ENCODE measurements at places on chromosomes 2 and 18.

GRCh38 chr2:240857039-240858008, 11.3 kb upstream of the AGXT start:
- no peak for DNase-seq

DNA sequence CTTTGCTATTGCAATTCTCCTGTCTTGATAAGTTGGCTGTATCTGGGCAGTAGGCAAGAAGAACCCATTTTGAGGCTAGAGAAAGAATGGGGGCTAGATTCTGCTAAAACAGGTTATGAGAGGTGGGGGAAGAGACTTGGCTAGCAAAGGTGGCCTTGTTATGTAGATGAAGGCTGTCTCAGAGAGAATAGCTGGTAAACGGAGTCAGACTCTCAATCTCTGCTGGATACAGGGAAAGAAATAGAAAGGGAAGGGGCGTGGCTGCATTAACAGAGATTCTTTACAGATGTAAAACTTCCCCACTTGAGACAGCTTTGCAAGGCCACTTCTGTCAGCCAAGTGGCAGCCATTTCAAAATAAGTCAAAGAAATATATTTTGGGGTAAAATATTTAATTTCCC, 38.1 kb upstream of the ARHGAP25 start:
- DNase-seq, result no peak

DNA sequence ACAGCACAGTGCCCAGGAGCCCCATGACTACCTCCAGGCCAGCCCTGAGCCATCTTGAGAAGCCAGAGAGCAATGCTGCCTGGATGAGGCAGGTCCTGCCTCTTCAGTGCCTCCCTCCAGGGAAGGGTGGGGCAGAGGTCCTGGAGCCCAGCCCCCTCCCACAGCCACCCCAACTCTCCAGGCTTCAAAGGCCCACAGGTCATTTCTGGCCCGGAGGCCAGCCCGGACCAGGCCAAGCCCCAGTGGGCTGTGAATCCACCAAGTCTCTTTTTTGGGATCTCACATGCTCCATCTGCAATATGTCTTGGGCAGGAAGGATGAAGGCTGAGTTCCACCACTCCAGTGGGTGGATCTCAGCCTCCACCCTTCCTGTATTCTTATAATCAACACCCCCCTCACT, 36.7 kb downstream of the SDC1 start:
- DNase-seq, result no peak

DNA sequence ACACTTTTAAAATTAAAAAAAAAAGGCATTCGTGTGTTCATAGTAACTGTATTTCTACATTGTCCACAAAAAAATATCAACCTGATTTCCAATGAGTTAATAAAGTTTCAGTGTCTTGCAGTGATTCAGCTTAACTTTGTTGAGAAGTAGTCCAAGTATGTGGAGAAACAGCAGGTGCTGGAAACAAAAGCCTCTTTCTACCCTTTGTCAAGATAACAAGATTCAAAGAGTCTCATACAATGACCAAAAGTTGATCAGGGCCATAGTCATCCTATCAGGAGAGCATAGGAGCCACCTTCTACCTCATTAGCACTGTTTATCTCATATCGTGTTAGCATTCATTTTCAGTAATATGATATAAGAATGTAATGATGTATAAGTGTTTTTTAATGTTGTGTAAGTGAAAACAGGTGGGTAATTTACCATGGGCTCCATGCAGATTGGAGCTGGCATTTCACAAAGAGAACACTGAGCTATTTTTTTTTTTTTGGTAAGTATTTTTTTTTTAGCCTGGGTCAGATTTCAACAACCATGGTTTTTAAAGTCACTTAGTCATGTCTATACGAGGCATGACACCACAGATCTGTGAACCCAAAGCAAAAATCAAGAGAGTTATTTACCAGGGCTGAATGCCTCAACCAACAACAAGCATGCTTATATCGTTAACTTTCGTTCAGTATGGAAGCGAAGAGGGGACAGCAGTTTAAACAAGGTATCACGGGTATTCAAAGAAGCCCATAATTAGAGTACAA, 165.0 kb upstream of the ZNF521 start:
- DNase-seq, result no peak

DNA sequence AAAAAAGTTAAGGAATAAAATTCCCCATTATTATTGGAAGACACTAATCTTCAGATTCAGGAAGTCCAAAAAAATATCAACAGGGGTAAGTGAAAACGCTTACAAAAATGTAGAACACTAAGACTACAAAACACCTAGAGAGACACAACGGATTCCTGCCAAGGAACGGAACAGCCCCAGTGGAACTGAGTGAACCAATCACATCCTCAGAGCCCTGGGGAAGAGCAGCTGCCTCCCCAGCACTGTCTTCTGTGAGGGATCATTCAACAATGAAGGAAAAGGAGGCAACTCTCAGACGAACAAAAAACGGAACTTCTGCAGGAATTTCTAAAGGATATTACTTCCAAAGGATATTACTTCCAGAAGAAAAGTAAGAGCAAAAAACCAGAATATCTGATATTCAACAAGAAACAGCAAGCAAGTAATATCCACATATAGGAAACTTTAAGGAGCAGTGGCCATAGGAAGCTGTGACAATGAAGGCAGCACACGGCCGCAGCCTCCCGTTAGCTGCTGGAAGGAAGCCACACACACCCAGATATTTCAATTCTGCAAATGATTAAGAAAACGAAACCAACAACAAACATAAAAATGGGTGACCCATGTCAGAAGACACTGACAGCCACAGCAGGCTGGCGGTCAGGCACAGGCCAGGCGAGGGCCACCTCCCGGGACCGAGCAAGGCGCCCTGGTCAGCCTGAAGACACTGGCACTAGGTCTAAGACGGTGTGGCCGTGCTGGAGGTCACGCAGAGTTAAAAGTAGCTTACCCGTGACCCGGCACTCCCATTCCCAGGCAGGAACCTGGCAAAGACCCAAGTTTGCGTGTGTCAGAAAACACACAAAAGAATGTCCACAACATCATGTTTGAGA, 81.8 kb downstream of the HDAC4 start:
- DNase-seq, result no peak

All from activated effector memory CD4-positive, alpha-beta T cell treated with Interleukin-2 at 50 U/mL for 16 hours (primary cell).